ENCODE measurements at places on chromosomes 2 and 18.

DNA sequence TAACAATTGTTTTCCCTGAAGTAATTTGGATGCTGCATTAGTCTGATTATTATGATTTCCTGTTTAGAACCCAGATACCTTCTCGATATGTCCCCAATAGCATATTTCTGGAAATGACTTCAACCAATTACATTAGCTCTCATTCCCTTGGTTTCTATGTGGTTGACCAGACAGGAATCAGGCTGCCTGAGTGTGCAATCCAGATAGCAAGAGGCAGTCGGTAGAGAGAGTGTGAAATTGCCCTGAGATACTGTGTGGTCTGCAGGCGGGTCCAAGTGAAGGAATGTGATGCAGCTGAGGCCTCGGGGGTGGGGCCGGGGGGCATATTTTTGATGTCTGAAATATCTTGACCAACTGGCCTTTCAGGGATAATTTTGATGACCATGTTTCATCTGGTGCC lies 143.9 kb upstream of the ITGA6 start:
- no peak for DNase-seq

- no peak for DNase-seq
Observed at GRCh38 chr18:80124131-80124530, 15.1 kb downstream of the ADNP2 start.

- no peak for DNase-seq
Observed at GRCh38 chr2:74471332-74472065, 981 bp downstream of the MRPL53 start.

- no peak for DNase-seq
Observed at GRCh38 chr2:107078584-107078983, 192.6 kb upstream of the ST6GAL2 start.

DNA sequence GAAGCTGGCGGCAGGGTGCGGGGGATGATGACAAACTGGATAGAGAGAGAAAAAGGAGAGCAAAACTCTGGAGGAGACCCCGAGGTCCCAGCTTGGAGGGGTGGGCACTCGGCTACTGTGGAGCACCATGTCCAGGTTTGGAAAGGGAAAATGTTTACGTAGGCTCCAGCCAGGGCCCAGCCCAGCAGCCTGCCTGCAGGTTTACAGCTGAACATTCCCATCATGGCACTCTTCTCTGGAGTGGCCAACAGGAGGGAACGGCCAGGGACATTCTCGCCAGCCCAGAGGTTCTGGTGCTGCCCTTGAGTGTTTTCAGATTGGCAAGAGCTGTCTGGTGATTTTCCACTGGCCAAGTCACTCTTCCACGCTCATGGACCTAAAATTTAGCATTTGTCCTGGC lies 262.9 kb upstream of the TCF4 start:
- no peak for DNase-seq

DNA sequence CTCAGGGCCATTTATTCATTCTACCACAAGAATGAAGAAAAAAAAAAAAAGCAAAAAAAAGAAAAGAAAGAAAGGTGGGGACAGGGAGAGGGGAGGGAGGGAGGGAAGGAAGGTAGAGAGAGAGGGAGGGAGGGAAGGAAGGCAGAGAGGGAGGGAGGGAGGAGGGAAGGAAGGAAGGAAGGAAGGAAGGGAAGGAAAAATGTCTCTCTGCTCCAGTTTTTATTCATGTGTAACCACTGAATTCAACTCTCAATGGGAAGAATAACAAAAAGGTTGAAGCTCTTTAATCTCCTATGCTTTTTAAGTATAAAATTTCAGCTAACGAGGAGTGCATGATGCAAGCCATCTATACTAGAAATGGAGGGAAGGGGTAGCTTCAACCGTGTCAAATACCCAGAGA lies 287.3 kb downstream of the MREG start:
- no peak for DNase-seq

- peak; percentile 31 for DNase-seq
Observed at GRCh38 chr2:38185012-38185491, 109.1 kb upstream of the CYP1B1 start.

DNA sequence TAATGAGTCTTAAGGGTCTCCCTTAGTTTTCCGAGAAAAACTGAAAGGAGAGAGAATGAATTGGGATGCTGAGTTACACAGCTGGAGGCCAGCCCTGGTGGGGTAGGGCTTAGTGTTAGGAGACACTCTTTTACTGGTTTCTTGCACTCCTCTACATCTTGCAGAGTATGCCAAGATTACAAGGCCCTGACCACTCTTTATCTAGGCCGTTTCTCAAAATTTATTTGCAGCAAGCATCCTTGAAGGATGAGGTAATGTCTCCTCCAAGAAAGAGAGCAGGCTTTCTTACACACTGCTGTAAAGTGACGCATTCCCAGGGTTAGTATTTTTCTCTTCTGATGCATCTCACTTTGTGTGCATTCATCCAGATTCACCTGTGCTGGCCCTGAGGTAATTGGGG lies 166.2 kb downstream of the TDRD15 start:
- no peak for DNase-seq

- DNase-seq = no peak
Observed at GRCh38 chr2:62180975-62181374, 14.9 kb upstream of the B3GNT2 start.

DNA sequence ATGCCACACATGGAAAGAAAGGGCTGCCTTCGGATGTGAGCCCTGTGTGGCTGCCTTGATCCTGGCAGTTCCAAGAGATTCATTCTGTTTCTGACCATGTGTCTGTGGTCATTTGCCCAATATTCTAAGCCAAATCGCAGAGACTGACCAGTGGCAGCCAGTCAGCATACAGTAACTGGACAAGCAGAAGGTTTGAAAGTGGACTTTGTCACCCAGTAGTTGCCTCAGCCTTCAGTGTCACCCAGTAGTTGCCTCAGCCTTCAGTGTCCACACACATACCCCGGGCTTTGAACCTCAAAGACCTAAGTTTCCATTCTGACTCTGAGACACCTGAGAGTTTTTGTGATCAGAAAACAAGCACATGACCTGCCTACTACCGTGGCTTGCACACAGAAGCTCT lies 5.0 kb downstream of the RFX8 start:
- no peak for DNase-seq

GRCh38 chr2:8454797-8455196 lies 227.1 kb upstream of the ID2 start:
- no peak for DNase-seq

DNA sequence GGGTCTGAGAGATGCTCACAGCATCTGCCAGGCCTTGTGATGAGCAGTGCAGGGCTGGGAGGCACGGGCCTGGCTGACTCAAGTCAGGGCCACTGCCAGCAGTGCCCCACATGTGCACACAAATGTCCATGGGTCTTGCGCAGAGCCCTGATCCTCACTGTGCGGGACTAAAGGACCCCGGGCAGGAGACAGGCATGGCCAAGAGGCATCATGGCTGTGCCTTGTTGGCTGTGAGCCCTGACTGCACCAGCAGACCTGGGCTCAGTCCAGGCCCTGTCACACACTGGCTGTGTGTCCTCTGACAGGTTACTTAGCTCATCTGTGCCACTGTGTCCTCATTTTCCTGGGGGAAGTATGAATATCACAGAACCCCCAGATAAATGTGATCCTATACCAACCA lies 4.0 kb downstream of the KCNIP3 start:
- DNase-seq = no peak

DNA sequence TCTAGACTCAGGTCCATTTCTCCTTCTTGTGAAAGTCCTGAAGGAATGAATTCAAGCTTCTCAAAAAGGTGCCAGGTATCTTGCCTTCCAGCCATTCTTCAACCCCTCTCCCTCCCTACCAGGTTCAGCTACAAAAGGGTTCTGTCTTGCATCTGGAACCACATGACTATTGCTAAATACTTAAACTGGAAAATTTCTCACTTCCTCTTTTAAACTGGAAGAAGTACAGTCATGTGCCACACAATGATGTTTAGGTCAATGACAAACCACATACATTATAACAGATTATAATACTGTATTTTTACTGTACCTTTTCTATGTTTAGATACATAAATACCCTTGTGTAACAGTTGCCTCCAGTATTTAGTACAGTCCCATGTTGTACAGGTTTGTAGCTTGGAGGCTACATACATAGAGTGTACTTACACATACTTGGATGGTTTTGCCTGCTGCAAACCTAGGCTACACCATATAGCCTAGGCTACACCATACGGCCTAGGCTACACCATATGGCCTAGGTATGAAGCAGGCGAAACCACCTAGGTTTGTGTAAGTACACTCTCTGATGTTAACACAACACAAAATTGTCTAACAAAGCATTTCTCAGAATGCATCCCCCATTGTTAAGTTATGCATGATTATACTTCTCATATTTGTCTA lies 142.0 kb upstream of the DNMT3A start:
- DNase-seq = no peak

- no peak for DNase-seq
Observed at GRCh38 chr2:242034996-242035814, 165.7 kb downstream of the RTP5 start.

DNA sequence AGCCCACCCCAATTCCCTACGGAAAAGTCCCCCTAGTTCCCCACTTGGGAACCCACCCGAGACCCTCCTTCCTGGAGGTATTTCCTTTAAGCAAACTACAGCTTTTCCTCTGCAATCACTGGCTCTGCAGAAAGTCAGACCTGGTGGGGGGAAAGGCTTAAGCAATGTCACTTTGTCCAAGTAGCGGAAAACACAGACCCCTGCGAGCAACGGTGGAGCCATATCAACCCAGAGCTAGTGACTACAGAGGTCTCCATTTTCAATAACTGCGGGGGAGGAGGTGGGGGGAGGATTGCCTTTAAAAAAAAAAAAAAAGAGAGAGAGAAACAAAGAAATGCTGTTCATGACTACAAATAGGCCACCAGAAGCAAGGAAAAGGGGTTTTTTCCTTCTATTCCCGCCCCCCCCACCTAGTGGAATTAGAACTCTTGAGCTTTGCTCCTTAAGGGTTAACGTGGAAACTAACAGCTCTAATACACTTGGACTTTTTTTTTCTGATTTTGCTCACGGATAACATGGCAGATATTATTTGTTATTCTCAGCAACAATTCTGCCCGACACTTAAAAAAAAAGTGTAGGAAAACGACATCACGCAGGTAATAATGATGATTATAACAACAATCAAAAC lies 1.1 kb upstream of the FRZB start:
- DNase-seq = no peak
